IMR-90 (cell line): ENCODE measurements at places on chromosomes 3 and 15.
A peak's percentile ranks its signal among the peaks of the same experiment; 100 is the strongest.

- no peak for DNase-seq
These were observed 39.8 kb downstream of the UBE2E1 start for GRCh38 chr3:23845326-23846216.

GRCh38 chr3:48664313-48664644, 1.6 kb upstream of the CELSR3 start:
- DNase-seq, result no peak

GRCh38 chr3:43647331-43648166, 25.7 kb upstream of the ANO10 start:
- no peak for DNase-seq

- no peak for DNase-seq
These were observed 144.0 kb downstream of the AQP9 start for GRCh38 chr15:58282060-58282708.

GRCh38 chr15:43749690-43750345, 3.6 kb downstream of the PDIA3 start:
- DNase-seq, result no peak

- peak; percentile 89 for DNase-seq
These were observed 73.2 kb downstream of the PRICKLE2 start for GRCh38 chr3:64152086-64152485.

GRCh38 chr15:28919201-28919635, 33.4 kb downstream of the APBA2 start:
- no peak for DNase-seq
